Osteoblast (primary cell): ENCODE measurements at places on chromosomes 16 and 17. TPM values are rescaled to one million over a fixed set of nuclear protein-coding genes. Genes with fewer than 3 reads are reported as not detected.

- H3K27me3 ChIP-seq: no peaks in the 10 kb centered on the region
- H3K4me3 ChIP-seq: no peak overlapping the region
- no peak overlapping the region for H3K27ac ChIP-seq
- no peaks in the 10 kb centered on the region for H3K36me3 ChIP-seq
These were observed 26.2 kb upstream of the ADORA2B start for GRCh38 chr17:15918661-15919259.

- peaks cover 11% of the 10 kb centered on the region for H3K4me1 ChIP-seq
- H3K27ac ChIP-seq: no peak overlapping the region
- H3K4me3 ChIP-seq: no peak overlapping the region
- DNase-seq: no peak
- H3K36me3 ChIP-seq: no peaks in the 10 kb centered on the region
These were observed 6.1 kb upstream of the SLFN12 start for GRCh38 chr17:35438433-35438832.

- no peaks in the 10 kb centered on the region for H3K4me1 ChIP-seq
- DNase-seq: no peak
- no peak overlapping the region for H3K4me3 ChIP-seq
- H3K27ac ChIP-seq: no peak overlapping the region
These were observed 33.3 kb downstream of the OTOA start for GRCh38 chr16:21697032-21697431.

Gene CCL17
- not detected in 2 replicates for total RNA-seq

Gene SLC5A11
- 0.29 TPM in 1 of 2 replicates, not detected in the other for total RNA-seq

Gene CDYL2
- total RNA-seq: 8.3 and 8.8 TPM in 2 replicates

Gene CLEC18A
- 0.29 and 1.1 TPM in 2 replicates for total RNA-seq

Gene CBX2
- total RNA-seq: 0.88 and 1.1 TPM in 2 replicates

Gene RNF112
- 0.29 and 0.36 TPM in 2 replicates for total RNA-seq
